DMS53 (cell line): ENCODE measurements at places on chromosomes 2 and 18.

- peak; percentile 48 for DNase-seq
Observed at GRCh38 chr2:85669549-85669948, 1.6 kb upstream of the SFTPB start.

DNA sequence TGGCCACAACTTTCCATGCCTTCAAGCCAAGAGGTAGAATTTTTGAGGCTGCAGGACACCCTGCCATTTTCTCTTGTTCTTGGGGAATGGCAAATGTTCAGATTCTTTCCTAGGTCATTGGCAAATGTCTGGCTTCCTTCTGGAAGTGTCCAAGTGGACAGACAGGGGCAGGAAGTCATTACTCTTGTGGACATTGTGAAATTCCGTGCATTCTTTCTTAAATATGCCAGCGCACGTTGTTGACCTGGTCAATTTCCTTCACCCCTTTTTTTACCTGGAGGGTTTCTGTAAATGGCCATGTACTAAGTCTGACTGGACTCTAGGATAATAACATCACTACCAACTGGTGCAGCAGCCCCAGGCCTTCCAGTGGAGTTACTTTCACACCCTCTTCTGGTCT lies 13.9 kb downstream of the ASB18 start:
- DNase-seq: no peak

GRCh38 chr2:155062250-155062921 lies 363.9 kb downstream of the KCNJ3 start:
- no peak for DNase-seq

- peak; percentile 81 for DNase-seq
Observed at GRCh38 chr2:102753563-102754159, 8.2 kb upstream of the TMEM182 start.

DNA sequence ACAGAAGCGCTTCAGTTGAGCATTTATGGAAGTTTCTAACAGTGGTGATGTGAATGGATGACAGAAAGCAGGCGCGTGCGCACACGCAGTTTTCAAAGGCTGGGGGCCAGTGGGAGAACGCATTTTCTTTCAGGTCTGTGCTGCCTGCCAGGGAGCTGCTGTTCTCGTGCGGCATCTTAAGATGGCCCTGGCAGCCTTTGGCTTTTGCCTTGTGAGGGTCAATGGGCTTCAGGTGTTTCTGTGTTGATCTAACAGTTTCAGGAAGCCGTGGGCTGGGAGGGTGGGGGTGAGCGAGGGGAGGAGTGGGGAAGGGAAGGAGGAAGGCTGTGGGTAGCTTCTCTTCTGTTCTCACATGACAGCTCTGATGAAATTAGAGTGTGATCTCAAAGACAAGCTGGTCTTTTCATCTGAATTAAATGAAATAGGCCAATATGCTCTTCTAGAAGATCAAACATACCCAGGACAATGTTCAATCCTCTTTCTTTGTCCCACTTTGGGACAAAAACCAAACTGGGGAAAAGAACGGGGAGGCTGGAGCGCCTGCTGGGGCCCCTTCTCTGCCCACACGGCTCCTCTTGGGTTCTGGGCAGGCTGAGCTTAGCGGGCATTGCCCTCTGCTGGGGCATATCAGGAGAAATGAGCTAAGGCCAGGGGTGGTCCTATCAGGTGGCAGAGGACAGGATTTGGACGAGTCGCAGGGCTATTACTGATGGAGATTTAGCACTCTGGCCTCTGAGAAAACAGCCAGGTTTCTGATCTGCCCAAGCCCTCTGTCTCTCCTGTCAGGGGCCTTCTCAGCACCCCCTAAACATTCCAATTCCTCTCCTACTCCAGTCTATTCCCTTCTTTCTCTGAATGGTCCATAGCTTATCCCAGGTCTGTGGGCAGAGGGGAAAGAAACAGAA lies 126.2 kb upstream of the LGALSL start:
- DNase-seq: peak; percentile 33

GRCh38 chr18:48113691-48114090 lies 183.2 kb upstream of the SMAD2 start:
- DNase-seq: no peak

- no peak for DNase-seq
Observed at GRCh38 chr2:167404627-167405284, 516.5 kb downstream of the XIRP2 start.

DNA sequence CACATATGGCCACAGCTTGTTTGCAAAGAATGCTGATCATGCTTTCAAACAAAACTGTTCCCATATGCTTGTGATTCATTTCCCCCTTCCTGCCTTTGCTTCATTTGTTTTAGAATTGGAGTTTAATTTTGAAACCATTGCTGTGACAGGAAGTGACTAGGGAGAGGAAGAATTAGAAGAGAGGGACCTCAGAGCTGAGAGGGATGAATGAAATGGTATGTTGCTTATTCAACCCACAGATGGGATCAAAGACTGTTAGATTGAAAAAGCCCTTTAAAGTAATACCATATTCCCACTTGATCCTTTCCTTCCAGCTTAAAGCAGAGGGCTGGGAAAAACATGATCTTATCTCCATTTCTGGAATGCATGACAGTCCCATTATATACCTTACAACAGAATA lies 106.2 kb upstream of the RNF152 start:
- DNase-seq: peak; percentile 35

DNA sequence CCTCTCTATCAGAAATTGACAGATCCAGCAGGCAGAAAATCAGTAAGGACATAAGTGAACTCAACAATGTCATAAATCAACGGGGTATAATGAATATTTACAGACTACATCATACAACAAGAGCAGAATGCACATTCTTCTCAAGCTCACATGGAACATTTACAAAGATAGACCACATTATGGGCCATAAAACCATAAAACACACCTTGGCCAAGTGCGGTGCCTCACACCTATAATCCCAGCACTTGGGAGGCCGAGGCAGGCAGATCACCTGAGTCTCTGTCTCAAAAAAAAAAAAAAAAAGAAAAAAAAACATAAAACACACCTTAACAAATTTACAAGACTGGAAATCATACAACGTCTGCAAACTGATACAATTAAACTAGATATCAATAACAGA lies 36.7 kb downstream of the FBXO15 start:
- no peak for DNase-seq

GRCh38 chr2:217456016-217456415 lies 546.8 kb downstream of the TNS1 start:
- no peak for DNase-seq

DNA sequence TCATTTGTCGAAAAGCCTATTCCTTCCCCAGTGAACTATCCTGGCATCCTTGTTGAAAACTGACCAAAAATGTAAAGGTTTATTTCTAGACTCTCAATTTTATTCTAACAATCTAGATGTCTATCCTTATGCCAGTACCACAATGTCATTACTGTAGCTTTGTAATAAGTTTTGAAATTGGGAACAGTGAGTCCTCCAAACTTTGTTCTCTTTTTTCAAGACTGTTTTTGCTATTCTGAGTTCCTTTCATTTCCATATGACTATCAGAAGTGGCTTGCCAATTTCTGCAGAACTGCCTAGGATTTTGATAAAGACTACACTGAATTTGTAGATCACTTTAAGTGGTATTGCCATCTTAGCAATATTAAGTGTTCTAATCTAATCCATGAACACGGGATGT lies 9.7 kb downstream of the STARD7 start:
- DNase-seq: no peak

GRCh38 chr2:12506846-12507245 lies 209.9 kb upstream of the TRIB2 start:
- DNase-seq: no peak

- DNase-seq: no peak
Observed at GRCh38 chr2:192828175-192828574, 633.4 kb upstream of the TMEFF2 start.

- no peak for DNase-seq
Observed at GRCh38 chr2:106581755-106582147, 94.6 kb downstream of the CD8B2 start.

- no peak for DNase-seq
Observed at GRCh38 chr18:10271481-10271880, 183.0 kb upstream of the APCDD1 start.
